ENCODE measurements at places on chromosomes 7 and 10.

- no peak for DNase-seq
Observed at GRCh38 chr10:86290933-86291615, 75.5 kb downstream of the GRID1 start.

DNA sequence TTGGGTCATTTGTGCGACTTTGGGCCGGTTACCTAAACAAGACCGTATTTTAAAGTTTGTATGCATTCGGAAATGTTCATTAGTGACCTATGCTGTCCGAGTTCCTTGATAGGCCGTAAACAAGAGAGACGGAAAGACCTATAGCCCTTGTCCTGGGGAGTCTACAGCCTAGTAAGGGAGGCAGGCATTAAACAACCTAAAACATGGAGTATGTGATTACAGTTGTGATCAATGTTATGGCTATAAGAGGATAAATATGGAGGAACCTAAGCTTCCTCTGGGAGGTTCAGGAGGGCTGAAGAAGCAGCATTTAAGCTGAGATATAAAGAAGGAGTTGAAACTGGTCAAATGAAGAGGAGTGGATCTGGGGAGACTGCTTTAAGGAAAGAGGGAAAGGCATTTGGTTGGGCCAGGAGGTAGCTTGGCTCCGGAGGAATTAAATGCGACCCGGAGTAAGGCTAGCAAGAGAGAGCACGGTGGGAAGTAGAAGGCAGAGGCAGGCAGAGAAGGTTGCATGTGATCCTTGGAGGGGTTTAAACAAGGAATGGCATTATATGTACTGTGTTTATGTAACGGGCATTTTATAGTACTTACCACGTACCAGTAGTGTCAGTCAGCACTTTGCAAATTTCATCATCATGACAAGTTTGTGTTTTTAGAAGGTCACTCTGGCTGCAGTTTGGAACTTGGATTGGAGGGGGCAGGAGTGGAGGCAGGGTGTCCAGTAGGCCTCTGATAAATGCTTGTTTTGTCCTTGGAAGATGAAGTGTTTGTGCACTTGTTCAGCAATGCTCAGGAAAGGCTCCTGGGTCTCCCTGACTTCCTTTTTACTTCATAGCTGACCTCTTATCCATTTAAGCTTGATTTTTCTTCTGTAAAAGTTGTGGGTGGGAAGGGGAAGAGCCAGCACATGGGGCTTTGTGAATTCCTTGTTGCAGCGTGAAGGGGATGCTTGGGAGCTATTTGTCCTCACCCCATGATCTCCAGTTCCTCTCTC is 1.0 kb upstream of the AVPI1 start:
- DNase-seq = no peak

- no peak for DNase-seq
Observed at GRCh38 chr10:21843645-21844044, 159.9 kb downstream of the DNAJC1 start.

DNA sequence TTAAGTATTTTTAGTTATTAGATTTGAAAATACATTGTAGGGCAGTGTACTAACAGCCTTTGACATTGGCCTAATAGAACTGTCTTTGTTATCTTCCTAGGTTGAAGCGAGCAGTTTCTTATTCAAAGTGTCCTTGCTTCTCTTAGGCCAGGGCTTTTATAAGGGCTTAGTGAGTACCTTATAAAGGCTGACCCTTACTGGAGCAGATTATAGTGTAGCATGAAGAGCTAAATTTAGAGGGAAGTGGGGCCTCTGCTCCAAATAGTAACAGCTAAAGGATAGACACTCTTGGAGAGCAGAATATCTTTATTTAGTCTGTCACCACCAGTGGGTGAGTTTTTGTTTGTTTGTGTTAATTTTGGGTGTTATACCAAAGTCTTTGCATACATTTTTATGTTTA is 15.9 kb downstream of the BZW2 start:
- no peak for DNase-seq

DNA sequence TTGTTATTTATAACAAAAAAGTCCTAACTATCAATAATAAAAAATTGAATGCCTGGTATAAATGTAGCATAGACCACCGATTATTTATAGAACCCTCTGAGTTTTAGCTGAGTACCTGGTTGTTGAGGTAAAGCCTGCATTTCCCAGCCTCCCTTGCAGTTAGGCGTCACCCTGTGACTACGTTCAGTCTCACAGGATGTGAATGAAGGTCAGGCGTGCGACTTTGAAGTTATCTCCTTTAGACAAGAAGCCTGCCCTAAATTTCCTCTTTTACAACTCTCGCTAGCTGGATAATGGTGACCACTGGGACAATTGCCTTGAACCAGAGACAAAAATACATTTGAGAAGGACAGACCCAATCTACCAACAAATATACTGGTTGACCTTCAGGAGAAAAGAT is 67.5 kb upstream of the TES start:
- DNase-seq = no peak

GRCh38 chr10:79552143-79552542 is 8.1 kb downstream of the SFTPA2 start:
- DNase-seq = no peak

DNA sequence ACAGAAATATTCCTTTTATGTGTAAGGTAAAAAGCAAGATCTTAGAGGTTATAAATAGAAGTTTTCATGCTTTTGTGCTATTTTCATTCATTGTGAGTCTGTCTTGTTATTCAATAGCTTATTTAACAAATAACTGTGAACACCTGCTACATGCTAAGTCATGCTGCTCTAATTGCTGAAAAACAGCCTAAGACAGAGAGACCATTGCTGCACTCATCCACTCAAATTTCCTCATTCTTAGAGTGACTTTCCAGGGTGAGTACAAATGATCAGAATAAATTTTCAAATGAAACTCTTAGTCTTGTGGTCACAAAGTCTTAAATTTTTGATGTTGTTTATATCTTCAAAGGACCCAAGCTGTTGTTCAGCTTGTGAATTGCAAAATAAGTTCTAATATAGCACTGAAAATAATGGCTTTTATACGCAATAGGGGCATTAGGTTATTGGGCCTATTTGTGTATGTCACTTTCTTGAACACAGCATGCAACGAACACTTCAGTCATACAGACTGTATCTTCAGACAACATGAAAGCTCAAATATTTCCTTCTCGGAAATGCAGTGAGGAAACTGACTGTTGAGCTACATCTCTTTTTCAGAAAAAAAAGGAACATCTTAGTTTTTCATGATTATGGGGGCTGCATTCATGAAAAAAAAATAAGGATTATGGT is 247.9 kb upstream of the PCDH15 start:
- no peak for DNase-seq

DNA sequence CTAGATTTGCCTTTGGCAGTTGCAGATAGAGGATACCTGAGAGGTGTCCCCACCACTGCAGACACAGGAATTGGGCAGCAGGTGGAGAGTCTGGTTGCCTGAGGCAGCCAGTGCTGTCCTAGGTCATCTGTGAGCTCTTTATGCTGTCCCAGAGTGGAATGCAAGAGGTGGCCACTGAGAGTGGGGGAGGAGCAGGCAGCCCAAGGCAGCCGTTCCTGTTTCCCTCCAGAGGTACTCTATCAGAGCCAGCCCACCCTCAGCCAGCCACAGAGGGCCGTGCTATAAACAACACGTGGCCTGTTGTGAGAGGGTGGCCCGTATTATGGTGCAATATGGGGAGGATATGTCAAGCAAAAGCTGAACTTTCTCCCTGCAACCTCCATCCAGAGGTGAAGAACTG is 8.5 kb downstream of the LRRC18 start:
- no peak for DNase-seq

- DNase-seq = peak; percentile 69
Observed at GRCh38 chr10:22436893-22437619, 91.8 kb downstream of the SPAG6 start.

DNA sequence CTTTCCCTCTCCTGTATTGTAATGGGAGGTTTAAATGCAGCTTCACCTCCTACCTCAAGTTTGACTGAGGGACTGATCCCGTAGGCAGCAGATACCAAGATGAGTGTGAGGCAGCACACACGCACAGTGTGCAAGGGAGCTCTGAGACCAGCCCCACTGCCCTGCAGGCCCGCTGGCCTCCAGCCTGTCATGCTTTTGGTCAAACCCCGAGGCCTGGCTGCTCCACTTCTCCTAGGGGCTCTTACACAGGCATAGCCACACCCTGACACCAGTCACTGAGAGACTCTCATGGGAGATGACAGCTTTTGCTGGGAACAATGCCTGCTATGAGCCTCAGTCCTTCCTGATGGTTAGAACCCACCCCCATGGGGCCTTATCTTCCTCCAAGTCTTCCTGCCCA is 27.6 kb downstream of the DRGX start:
- no peak for DNase-seq

GRCh38 chr10:97547962-97548361 is 24.6 kb upstream of the ANKRD2 start:
- no peak for DNase-seq

- DNase-seq = no peak
Observed at GRCh38 chr10:27744802-27745731, 552 bp downstream of the MKX start.

GRCh38 chr10:8163824-8164223 is 109.3 kb downstream of the GATA3 start:
- no peak for DNase-seq

DNA sequence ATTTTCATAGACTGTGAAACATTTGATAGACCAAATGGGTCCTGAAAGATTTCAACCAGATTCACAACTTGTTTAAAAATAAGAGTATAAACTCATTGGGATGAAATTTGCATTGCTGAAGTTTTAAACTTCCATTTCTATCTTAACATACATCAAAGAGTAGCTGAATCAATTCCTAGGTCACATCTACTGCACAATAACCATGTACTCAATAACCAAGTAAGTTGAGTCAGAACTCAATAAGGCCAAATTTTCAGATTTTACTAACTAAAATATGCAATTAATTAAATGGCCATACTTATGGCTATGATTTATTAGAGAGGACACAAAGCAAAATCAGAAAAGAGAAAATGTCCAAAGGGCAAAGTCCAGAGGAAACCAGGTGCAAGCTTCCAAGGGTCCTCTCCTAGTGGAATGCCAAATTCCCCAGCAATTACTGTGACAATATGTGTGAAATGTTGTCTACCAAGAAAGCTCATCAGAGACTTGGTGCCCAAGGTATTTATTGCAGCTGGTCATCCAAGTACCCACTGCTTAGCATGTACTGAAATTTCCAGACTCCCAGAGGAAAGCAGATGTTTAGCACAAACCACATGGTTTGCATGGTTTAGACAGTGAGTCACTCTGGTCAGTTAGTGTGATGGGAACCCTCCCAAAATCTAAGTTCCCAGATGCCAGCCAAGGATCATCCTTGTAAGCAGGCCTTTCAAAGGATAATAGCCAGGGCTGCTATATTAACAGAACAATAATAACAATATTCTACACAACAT is 238.9 kb downstream of the IPMK start:
- DNase-seq = no peak

- DNase-seq = no peak
Observed at GRCh38 chr7:46135557-46135956, 214.5 kb upstream of the IGFBP3 start.

- no peak for DNase-seq
Observed at GRCh38 chr10:10367264-10367663, 650.4 kb upstream of the CELF2 start.

DNA sequence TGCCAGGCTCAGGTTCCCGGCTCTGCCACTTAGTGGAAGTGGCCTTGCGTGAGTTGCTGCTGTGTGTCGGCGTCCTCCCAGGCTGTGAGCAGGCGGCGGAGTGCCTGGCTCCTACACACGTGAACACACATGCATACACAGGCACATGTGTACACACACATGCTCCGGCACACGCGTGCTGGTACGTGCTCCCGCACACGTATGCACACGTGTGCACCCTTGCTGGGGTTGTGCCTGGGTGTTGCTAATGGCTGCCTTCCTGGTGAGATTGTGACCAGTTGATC is 107.6 kb downstream of the INPP5A start:
- DNase-seq = no peak

- no peak for DNase-seq
Observed at GRCh38 chr10:62433181-62433692, 59.1 kb downstream of the ZNF365 start.

DNA sequence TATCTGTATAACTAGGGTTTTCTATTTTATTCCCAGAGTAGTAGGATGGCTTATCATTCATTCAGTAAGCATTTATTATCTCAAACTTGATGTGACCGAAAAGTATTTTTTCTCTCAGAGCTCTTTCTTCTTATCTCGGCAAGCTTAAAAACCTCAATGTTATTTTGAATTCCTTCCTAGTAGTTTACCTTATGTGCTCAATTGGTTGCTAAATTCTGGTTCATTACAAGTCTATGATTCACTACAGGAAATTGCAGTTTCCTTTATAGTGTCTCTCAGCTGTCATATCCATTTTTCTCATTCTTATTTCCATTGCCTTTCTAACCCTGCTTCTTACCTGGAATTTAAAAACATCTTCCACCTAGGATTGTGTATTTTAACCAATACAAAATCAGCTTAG is 12.6 kb upstream of the ICA1 start:
- no peak for DNase-seq

DNA sequence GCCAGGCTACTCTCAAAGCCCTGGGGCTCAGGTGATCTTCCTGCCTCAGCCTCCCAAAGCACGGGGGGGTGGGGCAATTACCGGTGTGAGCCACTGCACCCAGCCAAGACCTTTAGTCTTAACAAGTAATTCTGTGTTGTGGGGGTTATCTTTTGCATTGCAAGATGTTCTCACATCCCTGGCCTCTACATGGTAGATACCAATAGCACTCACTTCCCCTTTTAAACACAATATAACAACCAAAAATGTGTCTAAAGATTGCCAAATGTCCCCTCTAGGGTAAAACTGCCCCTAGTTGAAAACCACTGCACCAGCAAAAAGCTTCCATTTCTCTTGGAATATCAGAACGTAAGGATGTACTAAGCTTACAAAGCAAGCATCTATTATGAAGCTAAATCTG is 225.0 kb downstream of the CTNNA3 start:
- no peak for DNase-seq

GRCh38 chr10:5917305-5917704 is 27.3 kb downstream of the FBH1 start:
- DNase-seq = no peak

DNA sequence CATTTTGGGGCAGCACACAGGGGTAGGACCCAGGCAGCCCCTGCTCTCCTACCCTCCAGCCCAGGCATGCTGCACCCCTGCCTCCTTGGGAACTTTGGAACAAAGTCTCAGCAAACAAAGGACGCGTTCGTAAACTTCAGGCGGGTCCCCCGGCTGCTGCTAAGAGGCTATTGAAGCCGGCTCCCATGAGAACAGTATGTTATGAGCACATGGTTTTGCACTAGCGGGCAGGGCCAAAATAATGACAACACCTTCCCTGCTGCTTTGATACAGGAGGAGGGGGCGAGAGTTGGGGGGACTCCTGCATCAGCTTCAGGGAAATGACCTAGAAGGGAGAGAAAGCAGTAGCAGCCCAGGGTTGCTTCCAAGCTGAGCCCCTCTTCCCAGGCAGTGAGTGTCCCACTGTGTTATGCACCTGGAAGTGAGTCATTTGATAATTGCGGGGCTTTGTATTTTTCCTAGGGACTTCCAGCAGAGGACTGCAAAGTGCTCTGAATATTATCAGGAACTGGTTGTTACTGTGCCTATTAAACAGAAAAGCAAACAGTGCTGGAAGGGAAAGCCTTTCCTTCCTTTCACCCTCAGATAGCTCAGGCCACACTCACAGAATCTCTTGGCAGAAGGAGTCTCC is 6.9 kb downstream of the ITPRIP start:
- no peak for DNase-seq

Measured in stimulated activated CD8-positive, alpha-beta memory T cell treated with anti-CD3 and anti-CD28 coated beads, Interleukin-4, amount 100 ng/mL, for 1 hour (primary cell).